Activated CD8-positive, alpha-beta memory T cell treated with anti-CD3 and anti-CD28 coated beads for 36 hours (primary cell): ENCODE measurements at places on chromosomes 5 and 9. TPM values are rescaled to one million over a fixed set of nuclear protein-coding genes. Genes with fewer than 3 reads are reported as not detected.

The ADAMTSL1 gene
- total RNA-seq = not detected

The THBS4 gene
- 1.8 TPM for total RNA-seq

The PLGRKT gene
- total RNA-seq = 35.7 TPM

The FGF10 gene
- not detected for total RNA-seq
